ENCODE measurements at places on chromosomes 11 and 22.

GRCh38 chr11:46492532-46492931 is 101.0 kb upstream of the CHRM4 start:
- DNase-seq, result no peak

- no peak for DNase-seq
Measured at GRCh38 chr11:129373489-129373953, 2.1 kb upstream of the BARX2 start.

- no peak for DNase-seq
Measured at GRCh38 chr11:12456651-12457579, 79.5 kb downstream of the PARVA start.

DNA sequence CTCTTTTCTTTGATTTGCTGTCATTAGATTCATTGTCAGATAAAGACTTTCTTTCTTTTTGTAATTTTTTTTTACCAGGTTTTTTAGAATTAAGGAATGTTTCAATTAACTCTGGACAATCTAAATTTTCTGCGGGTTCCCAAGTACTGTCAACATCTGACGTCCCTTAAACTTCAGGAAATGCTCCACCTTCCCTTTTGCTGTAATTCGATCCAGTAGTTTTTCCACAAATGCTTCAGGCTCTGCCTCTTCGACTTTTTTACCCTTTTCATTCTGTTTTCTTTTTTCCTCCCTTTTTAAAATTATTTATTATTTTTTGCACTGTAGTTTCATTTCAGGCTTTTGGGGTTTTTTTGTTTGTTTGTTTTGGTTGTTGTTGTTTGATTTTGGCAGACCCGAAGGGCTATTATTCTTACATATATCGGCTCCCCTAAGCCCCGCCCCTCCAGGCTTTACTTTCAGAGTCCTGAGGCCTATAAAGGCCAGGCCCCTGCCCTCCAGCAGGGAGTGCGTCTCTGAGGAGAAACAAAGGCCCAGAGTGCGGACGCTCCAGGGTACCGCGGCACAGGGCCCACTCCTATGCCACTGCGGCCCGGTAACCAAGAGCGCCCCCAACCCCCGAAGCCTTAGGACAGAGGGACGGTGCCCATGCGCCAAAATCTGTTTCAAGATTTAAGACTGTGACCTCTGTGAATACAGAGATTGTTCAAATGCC is 116.4 kb downstream of the TYR start:
- DNase-seq, result no peak

DNA sequence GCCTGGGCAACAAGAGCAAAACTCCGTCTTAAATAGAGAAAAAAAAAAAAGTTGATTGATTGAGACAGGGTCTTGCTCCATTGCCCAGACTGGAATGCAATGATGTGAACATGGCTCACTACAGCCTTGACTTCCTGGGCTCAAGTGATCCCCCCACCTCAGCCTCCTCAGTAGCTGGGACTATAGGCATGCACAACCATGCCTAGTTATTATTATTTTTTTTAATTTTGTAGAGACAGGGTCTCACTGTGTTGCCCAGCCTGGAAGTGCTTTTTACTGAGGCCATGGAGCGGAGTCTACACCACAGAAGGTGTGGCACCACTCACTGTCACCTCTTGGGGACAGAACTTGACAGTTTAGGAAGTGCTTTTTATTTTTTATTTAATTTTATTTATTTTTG is 17.8 kb downstream of the TRIOBP start:
- DNase-seq, result no peak

- no peak for DNase-seq
Measured at GRCh38 chr11:94844031-94844430, 75.9 kb downstream of the AMOTL1 start.

DNA sequence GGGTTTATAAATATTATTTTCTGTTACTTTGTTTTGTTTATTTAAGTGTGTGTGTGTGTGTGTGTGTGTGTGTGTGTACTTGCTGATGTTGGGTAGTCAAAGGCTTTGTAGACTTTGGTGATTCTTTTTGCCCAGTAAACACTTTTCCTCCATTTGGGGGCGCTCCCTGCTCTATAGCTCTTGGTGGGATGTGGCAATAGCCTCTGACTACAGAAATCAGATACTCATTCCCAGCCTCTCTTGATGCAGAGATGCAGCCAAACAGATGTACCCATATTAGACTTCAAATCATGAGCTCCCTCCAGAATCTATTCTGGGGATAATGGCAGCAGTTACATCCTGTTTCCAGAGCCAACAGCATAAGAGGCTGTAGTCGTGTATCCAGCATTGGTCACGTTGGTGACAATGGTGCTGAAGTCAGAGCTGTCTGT is 33.4 kb upstream of the APOL5 start:
- DNase-seq, result no peak

GRCh38 chr22:26977741-26978376 is 320.5 kb downstream of the MIAT start:
- DNase-seq, result no peak

GRCh38 chr11:16160146-16160545 is 196.2 kb downstream of the SOX6 start:
- DNase-seq, result no peak

DNA sequence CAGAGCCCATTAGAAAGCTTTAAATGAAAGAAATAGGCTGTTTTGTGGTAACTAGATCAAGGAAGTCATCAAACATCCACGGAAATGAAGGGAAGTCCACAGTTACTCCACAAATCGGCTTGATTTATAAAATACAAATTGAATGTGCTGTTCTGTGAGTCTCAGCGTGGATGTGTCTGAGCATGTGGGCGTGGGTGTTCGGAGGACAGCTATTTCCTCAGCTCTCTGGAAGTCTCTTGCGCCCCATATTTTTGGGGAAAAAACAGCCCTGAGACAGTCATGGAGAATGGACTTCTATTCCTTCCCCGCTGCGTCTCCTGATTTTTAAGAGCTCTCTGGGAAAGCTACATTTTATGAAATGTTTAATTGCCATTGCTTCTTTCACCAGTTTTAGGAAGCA is 144.4 kb downstream of the EFCAB6 start:
- DNase-seq, result no peak

GRCh38 chr11:7901319-7901854 is 29.7 kb downstream of the OR10A6 start:
- DNase-seq, result no peak

DNA sequence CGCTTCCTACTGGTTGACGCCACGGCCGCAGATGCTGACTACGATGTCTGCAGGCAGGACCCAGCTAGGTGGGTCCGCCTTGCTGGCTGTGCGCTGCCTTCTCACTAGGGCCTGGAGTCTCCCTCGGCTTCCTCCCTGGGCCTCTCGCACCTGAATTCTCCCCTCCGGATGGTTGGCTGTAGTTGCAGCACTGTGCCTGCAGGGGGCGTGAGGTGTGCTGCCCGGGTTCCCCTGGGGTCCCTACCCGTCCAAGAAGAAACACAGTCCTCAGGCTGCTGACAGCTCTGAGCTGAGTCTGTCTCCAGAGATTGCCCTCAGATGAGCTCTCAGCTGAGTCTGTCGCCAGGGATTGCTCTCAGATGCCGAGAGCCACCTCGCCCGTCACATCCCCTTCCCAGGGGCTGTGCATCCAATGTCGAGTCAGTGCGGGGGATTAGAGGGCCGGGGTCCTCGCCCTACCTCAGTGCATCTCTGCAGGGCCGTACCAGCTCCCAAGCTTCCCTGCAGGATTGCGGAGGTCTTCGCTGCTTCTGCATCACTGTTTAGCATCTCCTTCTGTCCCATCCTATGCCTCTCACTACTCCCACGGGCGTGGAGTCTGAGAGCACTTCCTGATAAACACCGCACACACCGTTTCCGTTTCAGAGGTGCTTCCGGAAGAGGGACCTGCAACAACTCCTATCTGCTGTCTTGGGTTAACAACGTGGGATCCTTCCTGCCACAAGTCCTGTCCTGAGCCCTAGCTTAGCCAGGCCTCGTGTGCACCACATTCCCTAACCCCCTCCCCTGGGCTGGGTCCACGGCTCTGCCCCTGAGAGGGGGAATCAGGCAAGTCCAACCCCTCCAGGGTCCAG is 196.9 kb downstream of the CSNK2A3 start:
- DNase-seq, result no peak

- DNase-seq, result no peak
Measured at GRCh38 chr22:45211435-45211834, 29.3 kb downstream of the KIAA0930 start.

DNA sequence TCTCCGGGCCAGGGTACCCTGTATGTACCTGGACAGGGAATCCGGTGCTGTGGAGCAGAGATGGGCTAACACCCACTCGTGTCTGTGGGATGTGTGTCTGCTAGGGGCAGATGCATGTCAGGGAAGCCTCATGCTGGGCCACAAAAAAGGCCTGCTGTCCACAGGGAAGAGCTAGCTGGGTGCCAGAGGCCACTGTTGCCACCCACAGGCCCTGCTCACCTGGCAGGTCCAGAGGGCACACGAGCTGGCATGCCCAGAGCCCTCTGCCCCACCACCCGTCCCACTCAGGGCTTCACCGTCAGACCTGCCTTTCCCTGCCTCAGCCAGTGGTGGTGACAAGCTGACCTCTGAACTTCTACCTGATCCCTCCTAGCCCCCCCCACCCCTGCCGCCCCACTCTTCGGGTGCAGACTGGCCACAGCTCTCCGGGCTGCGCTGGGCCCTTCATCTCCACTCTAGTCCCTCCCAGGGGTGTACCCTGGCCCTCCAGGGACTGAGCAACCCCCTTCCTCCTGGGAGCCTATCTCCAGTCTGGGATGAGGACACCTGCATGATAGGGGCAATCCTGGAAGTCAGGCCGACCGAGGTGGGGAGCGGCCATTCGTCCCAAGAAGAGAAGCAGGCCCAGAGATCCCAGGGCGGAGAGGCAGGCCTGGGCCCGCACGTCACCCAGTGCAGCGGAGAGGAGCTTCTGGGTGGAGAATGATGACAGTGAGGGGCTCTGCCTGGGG is 1.4 kb downstream of the SLC25A22 start:
- DNase-seq, result no peak

DNA sequence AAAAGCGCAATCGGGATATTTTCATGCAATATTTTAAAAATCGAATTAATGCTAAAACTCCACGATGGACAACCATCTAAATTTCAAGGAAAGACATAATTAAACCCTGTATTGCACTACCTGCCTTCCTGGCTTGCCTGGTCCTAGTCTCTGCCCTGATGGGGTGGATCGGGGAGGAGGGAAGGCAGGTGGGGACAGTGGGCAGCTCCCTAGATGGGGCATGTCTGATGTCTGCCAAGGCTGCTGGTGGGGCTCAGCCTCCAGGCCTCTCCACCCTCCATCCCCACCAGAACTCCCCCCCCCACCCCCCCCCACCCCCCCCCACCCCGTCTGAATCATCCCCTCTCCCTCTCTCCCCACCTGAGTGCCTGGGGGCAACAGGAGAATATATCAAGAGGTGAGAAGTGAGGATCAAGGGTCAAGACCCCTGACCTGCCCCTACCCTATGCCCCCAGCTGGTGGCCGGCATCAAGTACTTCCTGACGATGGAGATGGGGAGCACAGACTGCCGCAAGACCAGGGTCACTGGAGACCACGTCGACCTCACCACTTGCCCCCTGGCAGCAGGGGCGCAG is 650 bp downstream of the CST6 start:
- DNase-seq, result no peak

- DNase-seq, result no peak
Measured at GRCh38 chr22:40405178-40406062, 35.0 kb downstream of the SGSM3 start.

DNA sequence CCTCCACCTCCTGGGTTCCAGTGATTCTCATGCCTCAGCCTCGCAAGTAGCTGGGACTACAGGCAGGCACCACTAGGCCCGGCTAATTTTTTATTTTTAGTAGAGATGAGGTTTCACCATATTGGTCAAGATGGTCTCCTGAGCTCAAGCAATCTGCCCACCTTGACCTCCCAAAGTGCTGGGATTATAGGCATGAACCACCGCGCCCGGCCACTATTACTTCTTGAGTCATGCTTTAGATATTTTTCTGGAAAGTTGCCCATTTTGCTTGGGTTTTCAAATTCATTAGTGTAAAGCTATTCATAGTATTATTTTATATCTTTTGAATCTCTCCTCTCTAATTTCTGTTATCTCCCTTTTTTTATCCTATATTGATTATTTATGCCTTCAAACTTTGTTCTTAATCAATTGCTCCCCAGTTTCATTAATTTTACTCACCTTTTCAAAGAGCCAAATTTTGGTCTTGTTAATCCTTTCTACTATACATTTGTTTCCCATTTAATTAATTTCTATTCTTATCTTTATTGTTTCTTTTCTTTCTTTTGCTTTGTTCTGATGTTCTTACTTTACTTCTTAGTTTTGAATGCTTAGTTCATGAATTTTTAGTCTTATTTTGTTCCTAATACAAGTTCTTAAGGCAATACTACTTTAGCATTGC is 10.3 kb upstream of the RAC2 start:
- DNase-seq, result no peak

GRCh38 chr11:70668204-70669202 is 270.2 kb downstream of the CTTN start:
- DNase-seq, result no peak

- no peak for DNase-seq
Measured at GRCh38 chr11:16184588-16184987, 171.8 kb downstream of the SOX6 start.

- DNase-seq, result no peak
Measured at GRCh38 chr11:78856211-78856610, 281.5 kb upstream of the NARS2 start.

GRCh38 chr11:19963697-19964387 is 196.4 kb downstream of the DBX1 start:
- DNase-seq, result no peak

GRCh38 chr11:3838504-3838903 is 2.3 kb downstream of the RHOG start:
- DNase-seq, result no peak

DNA sequence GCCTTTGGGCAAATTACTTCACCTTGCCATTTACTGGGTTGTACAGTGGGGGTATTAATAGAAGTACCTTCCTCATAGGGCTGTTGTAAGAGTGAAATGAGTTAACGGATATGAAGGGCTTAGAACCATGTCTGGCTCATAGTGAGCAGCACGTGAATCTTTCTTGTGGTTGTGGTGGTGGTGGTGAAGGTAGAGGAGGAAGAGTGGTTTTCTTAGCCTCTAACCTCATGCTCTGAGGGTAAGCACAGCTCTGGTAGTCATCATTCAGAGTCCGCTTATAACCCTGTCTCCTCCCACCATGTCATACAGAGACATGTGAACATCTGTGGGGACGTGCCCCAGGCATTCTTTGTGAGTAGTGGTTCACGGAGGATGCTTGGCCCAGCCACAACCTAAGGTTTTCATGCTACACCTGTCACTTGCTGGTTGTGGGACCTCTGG is 43.6 kb downstream of the TEAD1 start:
- no peak for DNase-seq

- no peak for DNase-seq
Measured at GRCh38 chr11:124276081-124276480, 19.9 kb downstream of the OR8G5 start.

GRCh38 chr22:36339171-36340065 is 48.3 kb downstream of the MYH9 start:
- no peak for DNase-seq

DNA sequence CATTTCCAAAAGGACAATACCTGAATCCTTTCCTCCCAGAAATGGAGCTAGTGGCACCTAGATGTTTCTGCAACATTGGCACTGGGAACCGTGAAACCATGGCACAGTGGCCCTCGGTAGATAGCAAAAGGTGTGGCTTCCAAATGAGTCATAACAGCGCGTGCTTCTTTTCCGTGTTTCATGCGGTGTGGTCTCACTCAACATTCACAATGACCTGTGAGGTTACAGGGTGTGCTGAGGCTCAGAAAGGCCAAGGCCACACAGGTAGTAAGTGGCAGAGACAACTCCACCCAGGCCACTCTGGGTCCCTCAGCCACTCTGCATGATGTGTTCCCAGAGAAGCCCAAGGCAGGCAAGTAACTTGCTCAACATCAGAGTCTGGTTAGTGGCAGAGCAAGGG is 67.4 kb downstream of the TP53I11 start:
- no peak for DNase-seq
